ENCODE measurements at places on chromosomes 7 and 10.

- no peak for DNase-seq
Measured at GRCh38 chr10:131584287-131584686, 272.8 kb upstream of the TCERG1L start.

GRCh38 chr7:107948645-107949442, 54.1 kb downstream of the LAMB1 start:
- no peak for DNase-seq

DNA sequence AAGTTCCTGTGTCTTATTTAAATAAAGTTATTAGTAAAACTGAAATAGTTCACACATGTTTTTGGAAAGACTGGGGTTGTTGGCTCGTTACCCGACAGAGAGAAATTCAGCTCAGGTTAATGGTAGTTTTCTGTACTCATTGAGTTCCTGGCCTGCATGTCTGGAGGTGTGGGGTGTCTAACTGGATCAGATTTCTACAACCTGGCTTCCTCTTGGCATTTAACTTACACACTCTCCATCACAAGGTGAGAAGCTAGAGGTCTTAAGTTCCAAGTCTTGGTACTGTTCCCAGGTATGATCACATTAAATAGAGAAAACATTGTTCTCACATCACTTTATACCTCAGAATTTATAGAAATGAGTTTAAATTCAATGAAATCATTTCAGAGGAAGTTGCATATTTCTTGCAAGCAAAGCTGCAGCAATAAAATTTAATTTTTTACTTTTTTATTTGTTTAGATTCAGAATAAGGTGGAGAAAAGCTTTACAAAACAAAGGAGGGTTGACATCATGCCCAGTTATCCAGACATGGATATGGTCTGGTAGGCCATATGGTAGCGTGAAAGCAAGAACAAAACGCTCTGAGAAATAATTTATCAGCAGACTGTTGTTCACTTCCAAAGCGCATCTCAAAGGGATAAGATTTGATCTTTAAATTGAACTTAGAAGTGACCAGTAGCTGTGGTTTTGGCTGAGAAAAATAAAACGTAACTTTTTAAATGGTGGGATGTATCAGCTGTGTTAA, 120.6 kb downstream of the GLCCI1 start:
- DNase-seq, result no peak

DNA sequence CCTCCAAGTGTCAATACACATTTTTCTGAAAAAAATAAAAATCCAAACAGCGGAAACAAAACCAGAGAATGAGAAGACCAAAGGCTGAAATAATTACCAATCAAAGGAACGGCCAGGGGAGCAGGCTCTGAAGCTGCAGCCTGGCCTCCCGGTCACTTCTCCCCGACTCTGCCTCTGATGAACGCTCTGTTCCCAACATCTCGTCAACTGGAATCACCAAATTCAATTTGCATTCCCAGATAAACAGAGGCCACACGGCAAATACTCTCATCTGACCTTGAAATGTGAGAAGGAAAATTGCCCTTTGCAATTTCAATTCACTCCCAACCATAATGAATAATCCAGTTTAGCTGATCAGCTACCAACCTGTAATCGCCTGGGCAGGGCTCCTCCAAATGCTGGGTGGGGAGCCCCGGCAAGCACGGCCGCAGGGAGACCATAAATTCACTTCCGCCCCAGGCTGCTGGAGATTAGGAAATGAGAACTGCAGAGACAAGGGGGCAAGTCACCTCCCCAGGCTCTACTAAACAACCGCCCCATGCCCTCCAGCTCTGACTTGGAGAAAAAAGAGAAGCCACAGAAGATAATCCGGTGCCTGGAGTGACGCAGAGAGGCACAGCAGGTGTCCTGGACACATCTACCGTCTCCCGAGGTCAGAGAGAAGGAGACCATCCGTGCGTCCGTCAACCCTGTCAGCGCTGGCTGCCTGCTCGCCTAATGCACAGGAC, 153.2 kb downstream of the MAD1L1 start:
- peak; percentile 3 for DNase-seq

DNA sequence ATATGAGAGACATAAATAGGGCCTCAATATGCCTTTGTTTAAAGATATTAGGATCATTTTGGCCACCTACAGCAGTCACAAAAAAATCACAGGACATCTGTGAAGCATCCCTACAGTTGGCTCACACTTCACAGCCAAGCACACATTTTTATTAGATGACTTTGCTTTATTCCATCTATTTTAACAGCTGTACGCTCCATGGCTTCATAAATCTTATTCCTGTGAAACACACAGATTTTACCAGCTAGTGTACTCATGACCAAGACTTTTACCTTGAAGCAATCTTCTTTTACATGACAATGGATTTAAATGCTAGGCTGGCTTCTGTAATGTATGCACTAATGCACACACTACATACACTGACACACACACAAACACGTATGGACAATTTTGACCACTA, 254.8 kb upstream of the PITRM1 start:
- DNase-seq, result no peak

DNA sequence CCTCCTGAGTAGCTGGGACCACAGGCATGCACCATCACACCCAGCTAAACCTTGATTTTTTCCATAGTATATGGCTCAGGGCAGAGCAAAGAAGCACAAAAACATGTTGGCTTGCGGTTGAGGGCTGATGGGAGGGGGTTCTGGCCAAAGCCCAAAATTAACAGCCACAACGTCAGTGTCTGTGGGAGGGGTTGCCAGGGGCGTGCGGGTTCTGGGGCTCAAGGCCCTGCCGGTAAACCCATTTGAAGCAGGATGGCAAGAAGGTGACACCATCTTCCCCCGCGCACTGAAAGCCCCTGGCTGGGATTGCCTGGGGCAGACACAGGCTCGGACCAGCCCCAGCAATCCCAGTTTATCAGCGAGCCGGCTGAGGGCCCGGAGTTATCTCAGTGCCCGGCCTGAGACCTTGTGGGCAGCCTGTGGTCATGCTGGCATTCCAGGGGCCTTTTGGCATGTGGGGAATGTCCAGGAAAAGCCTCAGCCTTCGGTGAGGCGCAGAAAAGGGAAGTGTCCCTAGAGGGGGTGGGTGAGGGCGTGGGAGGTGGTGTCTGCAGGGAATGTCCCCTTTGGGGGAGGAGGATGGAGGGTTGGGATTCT, 167.7 kb upstream of the TNRC18 start:
- DNase-seq, result peak; percentile 19

DNA sequence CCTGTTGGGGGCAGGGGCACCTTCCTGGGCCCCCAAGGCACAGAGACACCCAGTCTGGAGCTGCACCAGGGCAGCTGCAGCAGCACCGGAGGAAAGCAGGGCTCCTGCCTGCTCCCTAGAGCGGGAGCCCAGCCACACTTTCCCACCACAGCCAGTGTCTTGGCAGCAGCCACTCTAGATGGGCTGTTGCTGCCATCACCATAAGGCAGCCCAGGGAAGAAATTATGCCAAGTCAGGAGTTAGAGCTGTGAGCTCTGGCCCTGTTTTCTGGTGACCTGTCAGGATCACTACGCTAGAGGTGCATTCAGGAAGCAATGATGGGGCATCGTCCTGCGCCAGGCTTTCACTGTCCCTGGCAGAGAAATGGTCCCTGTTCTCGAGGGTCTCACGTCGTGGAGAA, 38.0 kb upstream of the ZNRF2 start:
- DNase-seq, result no peak

DNA sequence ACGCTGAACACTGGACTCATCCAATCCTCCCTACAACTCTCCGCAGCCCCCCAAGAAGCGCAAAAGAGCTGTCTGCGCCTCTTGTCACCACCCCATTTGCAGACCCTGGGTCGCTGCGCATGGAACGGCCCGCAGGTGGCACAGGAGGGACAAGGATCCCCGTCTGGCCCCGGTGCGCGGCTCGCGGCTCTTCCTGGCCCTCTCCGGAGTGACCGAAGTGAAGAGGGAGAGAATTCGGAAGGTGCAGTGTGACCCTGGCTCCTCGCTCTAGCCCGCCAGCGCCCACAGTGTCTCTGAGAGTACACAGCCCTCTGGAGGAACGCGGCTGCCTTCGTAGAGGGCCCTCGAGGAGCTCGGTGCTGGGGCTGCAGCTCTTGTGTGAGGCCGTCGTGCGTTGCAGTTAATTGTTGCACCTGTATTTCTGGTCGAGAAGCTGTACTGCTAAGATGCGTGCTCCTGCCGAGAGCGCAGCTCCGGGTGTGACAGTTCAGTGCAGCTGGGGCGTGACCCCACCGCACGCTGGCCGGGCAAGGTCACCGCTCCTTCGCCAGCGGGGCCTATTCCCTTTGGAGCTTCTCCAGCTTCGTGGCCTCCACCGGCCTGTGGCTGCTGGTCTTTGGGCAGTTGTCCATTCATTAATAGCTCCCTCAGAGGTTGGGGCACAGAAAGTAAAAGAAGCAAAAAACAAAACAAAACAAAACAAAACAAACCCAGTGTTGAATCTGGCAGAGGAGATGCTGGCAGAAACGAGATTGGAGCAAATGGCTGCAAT, 119.0 kb downstream of the SEC23IP start:
- DNase-seq, result no peak

DNA sequence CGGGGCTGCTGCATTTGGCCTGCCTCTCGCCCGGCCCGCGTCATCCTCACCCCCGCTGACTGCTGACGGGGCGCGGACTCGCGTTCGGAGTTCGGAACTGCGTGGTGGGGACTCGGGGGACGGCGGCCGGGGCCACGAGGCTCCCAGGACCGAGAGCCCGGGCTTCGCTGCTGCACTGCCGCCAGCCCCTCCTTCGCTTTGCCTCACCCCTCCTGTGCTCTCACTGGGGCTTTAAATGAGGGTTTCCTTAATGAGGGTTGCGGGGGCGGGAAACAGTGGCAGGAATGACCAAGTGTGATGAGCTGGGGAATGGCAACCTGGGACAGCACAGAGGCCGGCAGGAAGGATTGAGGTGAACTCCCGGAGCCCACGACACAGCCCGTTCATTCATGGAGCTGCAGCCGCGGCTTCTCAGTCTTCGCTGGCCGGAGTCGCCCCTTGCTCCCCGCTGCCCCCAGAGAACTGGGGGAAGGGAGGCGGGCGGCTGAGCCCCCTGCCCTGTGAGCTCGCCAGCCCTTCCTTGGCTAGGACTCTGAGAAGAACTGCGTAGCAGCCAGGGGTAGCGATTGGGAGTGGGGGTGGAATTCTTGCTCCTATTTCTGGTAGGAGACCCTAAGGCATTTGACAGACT, 1.5 kb upstream of the LRRC4 start:
- no peak for DNase-seq

GRCh38 chr7:122743211-122743610, 40.5 kb upstream of the RNF148 start:
- no peak for DNase-seq

DNA sequence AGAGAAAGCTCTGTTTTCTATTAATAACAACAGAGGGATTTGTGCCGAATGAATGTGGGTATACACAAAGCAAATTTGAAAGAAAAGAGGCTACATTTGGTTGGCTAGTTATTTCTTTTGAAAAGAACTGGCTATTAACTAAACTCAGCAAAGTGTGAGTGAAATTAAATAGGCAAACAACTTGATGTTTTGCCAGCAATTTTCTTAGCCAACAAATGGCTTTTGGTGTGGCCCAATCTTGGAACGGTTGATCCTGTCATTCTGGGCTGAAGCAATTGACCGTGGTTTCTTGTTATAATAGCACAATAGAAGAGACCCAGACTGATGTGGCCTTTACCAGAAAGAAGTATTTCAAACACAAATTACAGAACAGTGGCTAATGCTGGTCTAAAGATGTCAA, 898.6 kb downstream of the KCNMA1 start:
- DNase-seq, result no peak

- DNase-seq, result no peak
Measured at GRCh38 chr10:46525824-46526681, 30.4 kb downstream of the GPRIN2 start.

GRCh38 chr10:107025676-107026075, 138.8 kb downstream of the SORCS1 start:
- no peak for DNase-seq

- DNase-seq, result no peak
Measured at GRCh38 chr10:118737603-118738302, 17.0 kb downstream of the CACUL1 start.

GRCh38 chr7:121077165-121077630, 88.7 kb downstream of the CPED1 start:
- DNase-seq, result no peak

- DNase-seq, result no peak
Measured at GRCh38 chr10:30116041-30116491, 56.7 kb upstream of the JCAD start.

- DNase-seq, result no peak
Measured at GRCh38 chr7:23117841-23118240, 12.3 kb downstream of the KLHL7 start.

GRCh38 chr7:128103498-128104107, 72.4 kb upstream of the LRRC4 start:
- no peak for DNase-seq

GRCh38 chr7:74047804-74048380, 19.9 kb downstream of the ELN start:
- DNase-seq, result no peak

DNA sequence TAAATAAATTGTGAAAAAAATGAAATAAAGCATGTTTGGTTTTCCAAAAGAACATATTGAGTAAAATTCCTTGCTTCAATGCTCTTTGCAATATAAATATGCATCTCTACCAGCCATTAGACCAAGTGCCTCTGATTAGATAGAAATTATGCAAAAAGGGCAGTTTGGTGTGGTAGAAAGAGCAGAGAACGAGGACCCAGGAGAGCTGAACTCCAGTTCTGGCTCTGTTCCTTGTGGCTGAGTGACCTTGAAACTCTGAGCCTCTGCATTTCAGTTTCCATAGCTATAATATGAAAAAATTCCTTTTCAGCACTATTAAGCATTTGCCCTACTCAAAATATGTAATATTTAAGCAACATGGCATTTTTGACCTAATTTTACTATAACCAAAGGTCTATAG, 36.5 kb downstream of the COL1A2 start:
- no peak for DNase-seq

DNA sequence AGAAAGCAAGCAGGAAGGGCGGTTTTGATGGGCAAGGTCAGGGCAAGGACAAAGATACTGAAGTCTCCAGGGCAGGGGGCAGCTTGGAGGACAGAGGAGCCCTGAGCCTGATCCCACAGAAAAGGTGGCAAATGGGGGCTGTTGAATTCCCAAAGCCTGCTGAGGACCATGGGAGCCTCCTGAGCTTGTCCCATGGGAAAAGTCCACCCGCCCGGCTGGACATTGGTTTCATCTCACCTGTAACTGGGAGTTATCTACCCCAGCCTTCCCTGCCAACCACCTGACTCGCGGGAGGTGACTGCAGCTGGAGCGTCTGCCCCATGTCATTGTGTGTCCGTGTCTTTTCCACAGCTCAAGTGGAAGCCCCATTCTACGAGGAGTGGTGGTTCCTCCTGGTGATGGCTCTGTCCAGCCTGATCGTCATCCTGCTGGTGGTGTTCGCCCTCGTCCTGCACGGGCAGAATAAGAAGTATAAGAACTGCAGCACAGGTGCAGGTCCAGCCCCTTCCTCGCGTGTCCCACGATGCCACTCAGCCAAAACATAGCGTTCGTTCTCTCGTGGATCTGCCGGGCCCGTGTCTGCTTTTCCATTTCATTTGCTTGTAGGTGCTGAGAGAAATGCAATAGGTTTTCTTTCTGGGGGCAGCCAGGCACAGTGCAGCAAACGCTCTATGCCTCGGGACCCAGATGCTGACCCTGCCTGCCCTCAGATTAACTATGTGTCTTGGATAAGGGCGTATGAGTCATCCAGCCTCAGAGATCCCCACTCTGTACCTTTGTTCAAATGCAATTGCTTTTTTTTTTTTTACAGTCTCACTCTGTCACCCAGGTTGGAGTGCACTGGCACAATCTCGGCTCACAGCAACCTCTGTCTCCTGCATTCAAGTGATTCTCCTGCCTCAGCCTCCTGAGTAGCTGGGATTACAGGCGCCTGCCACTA, 444.5 kb upstream of the FOXK1 start:
- no peak for DNase-seq

- DNase-seq, result no peak
Measured at GRCh38 chr7:70810558-70811139, 321.3 kb upstream of the GALNT17 start.

Measured in bone marrow (tissue), 2 donors.